ENCODE measurements at places on chromosomes 4 and X.
A peak's percentile ranks its signal among the peaks of the same experiment; 100 is the strongest.

GRCh38 chrX:149682031-149682430 is 29.8 kb upstream of the MAGEA11 start:
- DNase-seq, result no peak

DNA sequence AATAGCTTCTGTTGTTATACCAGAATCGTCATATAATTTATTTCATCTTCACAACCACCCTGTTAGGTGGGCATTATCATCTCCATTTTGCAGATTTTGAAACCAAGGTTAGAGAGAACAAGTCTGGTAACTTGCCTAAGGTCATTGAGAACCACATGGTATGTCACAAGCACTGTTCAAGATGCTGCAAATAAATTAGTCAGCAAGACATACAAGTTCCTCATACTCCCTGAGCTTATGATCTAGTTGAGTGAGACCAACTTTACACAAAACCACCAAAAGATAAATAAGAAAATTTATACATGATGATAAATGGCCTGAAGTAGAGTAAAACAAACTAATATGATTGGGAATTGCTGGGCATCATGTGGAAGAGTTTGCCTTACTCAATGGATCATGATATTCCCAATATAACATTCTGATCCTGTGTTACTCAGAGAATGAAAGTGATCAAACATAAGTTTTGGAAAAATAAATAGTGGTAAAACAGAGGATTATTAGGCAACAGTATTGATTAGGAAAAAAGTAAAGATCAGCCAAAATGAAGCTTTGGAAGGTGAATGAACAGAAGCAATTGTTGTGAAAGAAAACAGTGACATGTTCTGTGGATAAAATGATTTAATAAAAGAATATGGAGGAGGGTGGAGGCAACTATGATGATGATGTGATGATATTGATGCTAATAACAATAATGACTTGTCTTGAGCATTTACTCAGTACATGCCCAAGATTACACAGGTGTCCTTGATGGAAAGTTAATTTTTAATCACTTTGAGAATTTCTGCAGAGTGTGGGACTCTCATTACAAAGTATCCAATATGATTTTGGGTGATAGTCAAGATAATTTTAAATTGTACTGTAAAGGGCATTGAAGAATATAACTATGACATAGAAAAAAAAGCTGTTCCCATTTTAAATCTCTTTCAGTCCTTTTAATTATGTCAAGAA is 34.1 kb upstream of the IL1RAPL1 start:
- no peak for DNase-seq

DNA sequence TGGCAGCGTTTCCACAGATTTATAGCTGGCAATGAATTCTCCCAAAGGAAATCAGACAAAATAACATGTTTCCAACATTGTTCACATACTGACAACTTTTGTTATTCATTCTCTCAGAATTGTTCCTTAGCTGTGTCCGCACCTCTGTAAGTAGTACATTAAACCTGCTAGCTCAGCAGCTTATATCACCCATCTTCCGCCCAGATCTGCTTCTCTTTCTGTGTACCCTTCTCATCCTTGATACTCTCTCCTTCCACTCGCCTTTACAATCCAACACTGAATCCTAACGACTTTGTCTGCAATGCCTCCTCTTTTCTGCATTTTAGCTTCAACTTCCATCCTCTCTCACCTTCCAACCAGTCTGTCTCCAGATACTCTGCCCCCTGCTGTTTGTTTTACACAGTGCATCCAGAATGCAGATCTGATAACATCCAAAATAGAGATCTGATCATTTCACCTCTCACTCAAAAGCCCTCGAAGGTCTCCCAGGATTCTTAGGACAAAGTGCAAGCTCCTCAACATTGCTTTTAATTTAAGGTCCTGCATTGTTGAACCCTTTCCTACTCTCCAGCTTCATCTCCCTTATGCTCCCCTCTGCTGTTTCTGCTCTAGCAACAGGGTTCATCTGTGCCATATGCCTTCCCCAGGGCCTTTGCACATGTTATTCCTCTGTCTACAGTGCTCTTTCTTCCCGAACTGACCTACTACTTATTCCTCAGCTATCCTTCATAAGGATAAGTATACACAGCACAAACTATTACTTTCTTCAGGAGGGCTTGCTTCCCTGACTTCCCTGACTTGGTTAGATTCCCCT is 67.3 kb upstream of the VBP1 start:
- DNase-seq, result peak; percentile 34

- no peak for DNase-seq
Measured at GRCh38 chr4:133694416-133694815, 507.2 kb downstream of the PABPC4L start.

GRCh38 chr4:71186566-71187403 is 152.0 kb upstream of the SLC4A4 start:
- DNase-seq, result peak; percentile 35

GRCh38 chrX:148661035-148661434 is 160.6 kb downstream of the AFF2 start:
- DNase-seq, result no peak

GRCh38 chr4:156974264-156974663 is 2.7 kb upstream of the PDGFC start:
- no peak for DNase-seq

DNA sequence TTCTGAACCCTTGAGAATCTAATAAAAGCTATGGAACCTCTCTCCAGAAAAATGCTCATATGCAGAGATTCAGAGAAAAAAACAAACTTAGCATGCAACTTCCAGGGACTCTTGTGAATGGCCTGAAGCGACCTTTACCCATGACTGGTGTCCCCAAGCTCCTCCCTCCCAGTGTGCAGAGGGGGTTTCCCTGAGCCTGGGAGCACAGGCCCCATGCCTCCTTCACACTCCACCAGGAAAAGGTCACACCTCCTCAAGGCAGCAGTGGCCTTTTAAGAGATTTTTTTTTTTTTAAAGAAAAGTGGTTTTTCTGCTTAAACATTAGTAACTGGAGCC is 13.3 kb upstream of the UBA6 start:
- no peak for DNase-seq

DNA sequence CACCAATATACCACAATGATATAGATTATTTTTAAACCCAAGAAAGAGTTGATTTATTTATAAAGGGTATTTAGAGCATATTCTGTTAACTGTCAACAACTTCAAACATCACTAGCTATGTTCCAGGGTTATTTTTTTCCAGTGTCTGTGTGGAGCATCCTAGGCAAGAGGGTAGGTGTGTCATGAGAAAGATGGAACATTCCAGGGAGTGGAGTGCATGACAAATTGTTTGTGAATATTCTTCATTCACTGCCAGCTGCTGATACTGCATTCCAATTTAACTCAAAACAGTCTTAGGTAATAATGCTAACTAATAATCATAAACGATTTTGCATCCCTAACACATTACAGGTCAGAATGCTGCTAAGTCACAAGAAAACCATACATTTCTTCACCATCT is 148.7 kb upstream of the RASGEF1B start:
- no peak for DNase-seq

GRCh38 chr4:169849456-169849855 is 91.7 kb upstream of the HPF1 start:
- no peak for DNase-seq

Data from Kasumi-1 (cell line).